ENCODE measurements at places on chromosomes 2 and 18.

GRCh38 chr2:17460371-17461086 is 57.7 kb downstream of the RAD51AP2 start:
- no peak for DNase-seq

- no peak for DNase-seq
Measured at GRCh38 chr18:79546781-79547272, 132.8 kb upstream of the CTDP1 start.

- DNase-seq: no peak
Measured at GRCh38 chr2:16664052-16664731, 1.4 kb downstream of the CYRIA start.

DNA sequence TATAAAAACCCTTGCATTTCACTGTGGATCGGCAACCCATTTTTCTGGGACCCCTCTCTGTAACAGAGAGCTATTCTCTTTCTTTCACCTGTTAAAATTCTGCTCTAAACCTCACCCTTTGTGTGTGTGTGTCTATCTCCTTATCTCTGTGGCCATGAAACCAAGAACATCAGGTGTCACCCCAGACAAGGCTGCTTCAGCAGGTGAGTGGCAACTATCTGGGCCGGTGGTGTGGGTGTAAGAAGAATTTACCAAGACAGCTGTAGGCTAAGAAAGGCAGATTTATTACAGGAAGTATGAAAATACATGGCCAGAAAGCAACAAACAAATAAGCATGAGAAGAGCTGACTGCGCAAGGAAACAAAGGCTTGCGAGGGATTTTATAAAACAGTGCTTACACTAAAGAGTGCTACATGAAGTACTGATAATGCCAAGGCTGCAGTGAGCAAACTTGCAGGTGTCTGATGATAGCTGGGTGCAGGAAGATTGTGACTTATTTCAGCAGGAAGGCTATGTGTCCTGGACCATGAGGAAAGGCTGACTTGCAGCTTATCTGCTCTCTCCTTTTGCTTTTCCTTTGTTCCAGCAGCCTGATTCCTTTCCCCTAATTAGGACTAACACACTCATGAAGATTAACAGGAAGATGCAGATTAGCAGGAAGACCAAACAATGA is 421.1 kb downstream of the PTH2R start:
- no peak for DNase-seq

DNA sequence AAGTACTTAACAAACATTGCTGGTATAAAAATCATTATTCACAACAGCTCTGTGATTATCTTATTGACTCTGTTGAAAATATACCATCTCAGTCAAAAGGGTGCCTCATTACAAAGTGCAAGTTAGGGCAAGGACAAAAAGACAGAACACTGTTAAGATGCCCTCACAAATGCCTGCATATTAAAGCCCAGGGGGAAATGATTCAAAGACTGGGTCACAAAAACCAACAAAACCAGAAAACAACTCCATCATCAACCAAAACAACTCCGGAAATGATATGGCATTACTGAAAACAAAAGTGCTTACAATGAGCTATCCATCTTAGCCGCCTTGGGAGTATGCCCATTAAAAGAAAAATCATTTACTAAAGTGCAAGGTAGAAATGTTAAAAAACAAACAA is 9.9 kb downstream of the PLA2R1 start:
- no peak for DNase-seq

DNA sequence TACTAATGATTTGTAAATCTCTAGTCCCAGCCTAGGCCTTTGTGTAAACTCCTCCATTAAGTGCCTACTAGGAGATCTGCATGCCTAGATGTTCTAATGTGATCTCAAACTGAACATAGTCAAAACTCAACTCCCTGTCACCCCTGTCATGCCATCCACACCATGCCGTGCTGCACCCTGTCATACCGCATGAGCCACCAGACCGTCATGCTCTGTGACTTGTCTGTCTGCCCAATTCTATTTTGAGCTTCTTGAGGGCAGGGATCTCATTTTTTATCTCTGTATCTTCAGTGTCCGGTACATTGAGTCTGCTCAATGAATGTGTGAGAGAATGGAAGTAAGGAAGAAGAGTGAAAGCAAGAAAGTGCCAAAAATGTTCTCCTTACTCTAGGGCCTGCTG is 35.5 kb downstream of the GREB1L start:
- DNase-seq: no peak

DNA sequence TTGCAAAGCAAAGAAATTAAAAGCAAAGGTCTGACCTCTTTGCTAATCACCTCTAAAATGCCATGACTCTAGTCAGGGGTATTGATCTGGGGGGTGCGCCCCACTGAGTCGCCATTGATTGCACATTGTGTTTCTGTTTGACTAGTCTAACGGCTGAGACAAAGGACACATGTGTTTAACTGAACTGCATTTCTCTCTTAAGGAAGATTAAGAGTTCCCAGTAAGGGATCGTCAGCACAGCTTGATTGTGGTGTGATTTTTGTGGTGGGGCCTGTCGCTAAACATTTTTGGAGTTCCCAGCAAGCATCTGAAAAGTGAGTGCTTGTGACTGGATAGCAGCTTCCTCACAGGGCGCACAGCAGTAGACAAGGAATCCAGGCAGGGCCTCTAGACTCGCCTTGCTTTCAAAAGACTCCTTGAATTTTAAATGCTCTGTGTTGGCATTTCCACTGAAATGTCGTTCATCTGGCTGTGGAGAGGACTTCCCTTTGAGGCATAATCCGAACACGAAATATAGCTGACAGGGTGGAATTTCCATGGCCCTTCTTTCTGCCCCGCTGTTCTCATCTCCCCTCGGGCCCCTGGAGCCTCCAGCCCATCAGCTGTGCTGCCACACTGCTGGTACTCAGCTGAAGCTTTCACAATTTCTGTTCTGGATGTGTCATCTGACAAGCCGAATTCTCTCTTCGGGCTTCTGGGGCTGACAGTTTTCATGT is 126.3 kb downstream of the FAM168B start:
- DNase-seq: no peak

DNA sequence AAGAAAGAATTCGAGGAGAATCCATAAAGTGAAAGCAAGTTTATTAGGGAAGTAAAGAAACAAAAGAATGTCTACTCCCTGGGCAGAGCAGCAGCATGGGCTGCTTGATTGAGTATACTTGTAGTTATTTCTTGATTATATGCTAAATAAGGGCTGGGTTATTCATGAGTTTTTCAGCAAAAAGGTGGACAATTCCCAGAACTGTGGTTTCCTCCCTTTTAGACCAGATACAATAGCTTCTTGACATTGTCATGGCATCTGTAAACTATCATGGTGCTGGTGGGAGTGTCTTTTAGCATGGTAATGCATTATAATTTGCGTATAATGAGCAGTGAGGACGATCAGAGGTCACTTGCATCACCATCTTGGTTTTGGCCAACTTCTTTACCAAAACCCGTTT is 25.6 kb upstream of the TBC1D8 start:
- DNase-seq: no peak

- DNase-seq: no peak
Measured at GRCh38 chr2:224392545-224392944, 9.4 kb downstream of the FAM124B start.
